ENCODE measurements at places on chromosomes 13 and 19.
A peak's percentile ranks its signal among the peaks of the same experiment; 100 is the strongest.

- no peak for DNase-seq
These were observed 201.9 kb downstream of the KCTD12 start for GRCh38 chr13:76684336-76684735.

DNA sequence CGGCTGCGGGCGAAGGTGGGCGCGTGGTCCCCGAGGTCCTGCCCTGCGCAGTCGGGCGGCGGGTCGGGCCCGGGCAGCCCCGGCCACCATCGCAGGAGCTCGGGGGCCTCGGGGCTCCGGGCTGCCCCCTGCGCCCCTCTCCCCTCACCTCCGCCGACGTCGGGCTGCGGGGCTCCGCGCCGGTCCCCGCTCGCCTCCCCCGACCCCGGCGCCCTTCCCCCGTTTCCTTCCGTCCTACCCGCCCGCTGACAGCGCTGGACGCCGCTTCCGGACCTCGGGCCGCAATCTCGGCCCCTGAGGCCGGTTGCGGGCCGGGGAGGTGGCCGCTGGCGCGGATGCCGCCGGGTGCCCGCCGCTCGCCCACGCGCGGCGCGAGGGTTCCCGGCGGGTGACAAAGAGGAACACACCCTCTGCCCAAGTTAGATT is 720 bp downstream of the FARP1 start:
- no peak for DNase-seq

- DNase-seq: no peak
These were observed 804.7 kb upstream of the SLITRK1 start for GRCh38 chr13:84686973-84687372.

DNA sequence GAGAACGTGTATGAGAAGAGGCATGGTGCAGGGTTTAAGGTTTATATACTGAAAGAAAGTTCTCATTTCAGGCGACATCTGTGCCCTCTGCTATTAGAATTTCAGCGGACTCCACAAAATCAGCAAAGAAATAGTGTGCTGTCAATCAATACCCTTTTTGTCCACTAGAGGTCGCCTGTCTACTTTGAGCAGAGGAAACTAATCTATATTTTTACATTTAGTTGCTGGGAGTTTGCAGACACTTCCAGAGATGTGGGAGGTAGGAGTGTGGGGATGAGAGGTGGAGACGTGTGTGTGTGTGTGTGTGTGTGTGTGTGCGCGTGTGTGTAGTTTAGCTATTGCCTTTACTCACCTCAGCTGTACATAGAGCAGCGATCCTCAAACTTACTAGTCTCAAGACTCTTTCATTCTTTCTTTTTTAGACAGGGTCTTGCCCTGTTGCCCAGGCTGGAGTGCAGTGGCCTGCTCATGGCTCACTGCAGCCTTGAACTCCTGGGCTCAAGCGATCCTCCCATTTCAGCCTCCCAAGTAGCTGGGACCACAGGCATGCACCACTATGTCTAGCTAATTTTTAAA is 9.7 kb downstream of the INAFM1 start:
- DNase-seq: peak; percentile 57

DNA sequence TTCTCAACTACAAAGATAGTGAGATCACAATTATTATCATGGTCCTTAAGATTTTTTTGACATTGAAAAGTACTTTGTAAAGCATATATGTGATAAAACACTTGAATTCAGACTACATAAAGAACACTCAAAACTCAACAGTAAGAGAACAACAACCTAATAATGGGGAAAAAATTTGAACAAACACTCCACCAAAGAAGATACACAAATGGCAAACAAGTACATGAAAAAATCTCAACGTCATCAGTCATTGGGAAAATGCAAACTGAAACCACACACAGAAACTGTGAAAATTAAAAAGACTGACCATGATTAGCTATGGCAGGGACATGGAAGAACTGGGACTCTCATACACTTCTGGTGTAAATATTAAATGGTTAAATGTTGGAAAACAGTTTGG is 70.9 kb downstream of the SPRYD7 start:
- DNase-seq: no peak

- peak; percentile 57 for DNase-seq
These were observed 27.1 kb downstream of the MEGF8 start for GRCh38 chr19:42352301-42353259.

GRCh38 chr13:47190696-47191305 is 293.9 kb upstream of the HTR2A start:
- DNase-seq: no peak

DNA sequence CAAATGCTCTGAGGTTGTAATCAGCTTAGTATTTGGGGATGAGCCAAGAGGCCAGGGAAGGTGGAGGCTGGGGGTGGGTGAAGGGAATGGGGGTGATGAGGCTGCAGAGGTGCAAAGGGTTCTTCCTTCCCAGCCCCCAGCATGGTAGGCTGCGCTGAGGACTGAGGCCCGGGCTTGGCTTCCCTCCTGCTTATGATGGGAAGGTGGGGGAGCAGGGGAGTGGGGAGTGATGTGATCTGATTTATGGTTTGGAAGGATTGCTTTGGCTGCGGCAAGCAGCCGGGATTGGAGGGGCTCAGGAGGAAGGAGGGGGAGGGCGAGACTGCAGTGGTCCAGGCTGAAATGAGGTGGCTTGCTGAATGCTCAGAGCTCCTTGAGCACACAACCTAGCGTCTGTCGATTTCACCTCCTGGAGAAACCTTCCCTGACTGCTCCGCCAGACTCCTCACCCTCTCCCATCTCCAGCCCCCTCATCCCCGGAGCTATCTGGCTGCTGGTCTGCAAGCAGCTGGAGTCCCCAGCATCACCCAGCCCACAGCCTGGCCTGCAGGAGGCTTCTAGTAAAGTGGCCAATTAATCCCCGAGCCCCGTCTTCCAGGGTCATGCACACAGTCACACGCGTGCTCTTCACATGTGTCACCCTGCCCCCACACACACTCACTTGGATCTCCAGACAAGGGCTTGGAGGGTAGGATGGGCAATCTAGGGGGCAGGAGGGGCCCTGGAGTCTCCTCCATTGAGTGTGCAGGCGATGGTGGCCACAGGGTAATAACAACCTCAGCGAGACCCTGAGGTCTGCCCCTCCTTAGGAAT is 757 bp upstream of the CLEC11A start:
- DNase-seq: no peak

GRCh38 chr13:40210865-40211585 is 455.4 kb downstream of the FOXO1 start:
- no peak for DNase-seq

- no peak for DNase-seq
These were observed 153.9 kb downstream of the DACH1 start for GRCh38 chr13:71712988-71713653.

- DNase-seq: no peak
These were observed 74.6 kb downstream of the SHISA2 start for GRCh38 chr13:25977216-25977615.

- DNase-seq: no peak
These were observed 5.9 kb upstream of the ARL11 start for GRCh38 chr13:49622174-49622946.

DNA sequence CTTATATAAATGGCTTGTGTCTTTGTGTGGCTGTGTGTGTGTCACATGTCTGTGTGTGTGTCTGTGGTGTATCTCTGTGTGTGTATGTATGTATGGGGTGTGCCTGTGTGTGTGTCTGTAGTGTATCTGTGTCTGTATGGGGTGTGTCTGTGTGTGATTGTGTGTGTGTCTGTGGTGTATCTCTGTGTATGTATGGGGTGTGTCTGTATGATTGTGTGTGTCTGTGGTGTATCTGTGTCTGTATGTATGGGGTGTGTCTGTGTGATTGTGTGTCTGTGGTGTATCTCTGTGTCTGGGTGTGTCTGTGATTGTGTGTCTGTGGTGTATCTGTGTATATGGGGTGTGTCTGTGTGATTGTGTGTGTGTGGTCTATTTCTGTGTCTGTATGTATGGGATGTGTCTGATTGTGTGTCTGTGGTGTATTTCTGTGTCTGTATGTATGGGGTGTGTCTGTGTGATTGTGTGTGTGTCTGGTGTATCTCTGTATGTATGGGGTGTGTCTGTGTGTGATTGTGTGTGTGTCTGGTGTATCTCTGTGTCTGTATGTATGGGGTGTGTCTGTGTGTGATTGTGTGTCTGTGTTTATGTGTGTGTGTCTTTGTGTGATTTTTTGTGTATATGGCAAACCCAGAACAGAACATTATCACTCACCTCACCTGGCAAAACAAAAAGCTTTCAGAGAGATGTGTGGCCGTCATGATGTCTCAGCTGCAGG is 56.1 kb upstream of the MCF2L start:
- DNase-seq: no peak

DNA sequence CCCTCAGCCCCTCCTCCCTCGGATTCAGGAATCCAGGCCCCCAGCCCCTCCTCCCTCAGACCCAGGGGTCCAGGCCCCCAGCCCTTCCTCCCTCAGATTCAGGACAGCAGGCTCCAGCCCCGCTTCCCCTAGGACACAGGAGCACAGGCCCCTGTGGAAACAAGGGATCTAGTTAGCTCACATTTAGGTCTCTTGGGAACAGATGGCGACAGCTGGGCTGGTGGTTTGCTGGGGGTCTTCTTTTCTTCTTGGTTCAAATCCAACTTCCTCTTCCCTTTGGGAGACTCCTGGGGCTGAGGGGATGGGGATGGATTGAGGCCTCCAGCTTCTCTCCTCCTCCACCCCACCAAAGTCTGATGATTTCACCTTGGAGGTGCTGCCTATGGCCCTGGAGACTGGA is 19.6 kb downstream of the ZNF575 start:
- DNase-seq: no peak

DNA sequence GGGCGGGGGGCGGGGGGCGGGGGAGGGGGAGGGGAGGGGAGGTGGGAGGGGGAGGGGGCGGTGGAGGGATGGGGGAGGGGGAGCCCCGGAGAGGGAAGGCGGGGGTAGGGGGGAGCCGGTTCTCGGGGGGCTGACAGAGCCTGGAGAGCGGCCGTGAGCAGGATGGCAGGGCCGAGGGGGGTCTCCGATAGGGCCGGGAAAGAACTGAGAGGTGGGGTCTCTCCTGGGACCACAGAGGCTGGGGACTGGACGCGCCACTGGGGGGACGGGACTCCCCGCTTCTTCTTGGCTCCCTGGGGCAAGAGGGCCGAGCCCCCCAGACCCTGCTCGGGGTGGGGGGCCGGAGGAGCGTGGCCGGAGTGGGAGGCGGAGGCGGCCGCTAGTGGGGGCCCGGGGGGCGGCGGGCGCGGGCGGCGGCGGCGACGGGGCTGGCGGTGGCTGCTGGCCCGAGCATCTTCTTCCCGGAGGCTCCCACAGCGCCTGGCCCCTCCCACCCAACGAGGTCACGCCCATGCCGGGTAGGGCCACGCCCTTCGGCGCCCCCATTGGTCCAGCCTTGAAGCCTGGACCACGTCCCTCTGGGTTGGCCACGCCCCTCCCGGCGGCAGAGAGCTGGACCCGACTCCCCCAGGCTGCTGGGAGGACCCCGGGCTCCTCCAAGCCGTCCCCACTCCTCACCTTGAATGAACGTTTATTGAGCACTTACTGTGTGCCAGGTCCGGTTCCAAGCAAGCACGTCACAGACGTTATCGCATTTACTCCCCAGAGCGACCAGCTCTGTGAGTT is at the start of gene NOVA2:
TSS of gene NOVA2 (minus strand) at position 313 of the 786 bp plus-strand sequence. CDS start 514 bp downstream, outside the sequence.
- DNase-seq: peak; percentile 74

DNA sequence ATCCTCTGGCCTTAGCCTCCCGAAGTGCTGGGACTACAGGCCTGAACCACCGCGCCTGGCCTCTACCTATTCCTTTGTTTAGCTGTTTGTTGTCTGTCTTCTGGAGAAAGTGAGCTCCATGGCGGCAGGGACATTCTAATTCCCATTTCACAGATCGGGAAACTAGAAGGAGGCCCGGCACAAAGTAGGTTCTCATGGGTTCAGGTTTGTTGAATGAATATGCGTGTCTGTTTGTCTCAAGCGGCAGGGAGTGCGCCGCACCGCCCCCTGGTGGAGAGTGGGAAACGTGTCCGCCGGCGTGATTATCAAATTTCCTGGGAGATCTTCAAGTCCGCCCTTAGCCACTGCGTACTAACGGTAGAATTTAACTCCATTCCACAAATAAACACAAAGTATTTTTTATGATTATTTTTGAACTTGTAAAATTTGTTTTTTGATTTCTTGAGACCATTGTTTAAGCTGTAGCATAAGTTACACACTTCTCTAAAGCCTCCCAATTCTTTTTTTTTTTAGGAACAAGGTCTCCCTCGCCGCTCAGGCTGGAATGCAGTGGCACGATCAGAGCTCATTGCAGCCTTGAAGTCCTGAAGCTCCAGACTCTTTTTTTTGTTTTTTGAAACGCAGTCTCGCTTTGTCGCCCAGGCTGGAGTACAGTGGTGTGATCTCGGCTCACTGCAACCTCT is 8.9 kb upstream of the CCDC9 start:
- DNase-seq: peak; percentile 66

DNA sequence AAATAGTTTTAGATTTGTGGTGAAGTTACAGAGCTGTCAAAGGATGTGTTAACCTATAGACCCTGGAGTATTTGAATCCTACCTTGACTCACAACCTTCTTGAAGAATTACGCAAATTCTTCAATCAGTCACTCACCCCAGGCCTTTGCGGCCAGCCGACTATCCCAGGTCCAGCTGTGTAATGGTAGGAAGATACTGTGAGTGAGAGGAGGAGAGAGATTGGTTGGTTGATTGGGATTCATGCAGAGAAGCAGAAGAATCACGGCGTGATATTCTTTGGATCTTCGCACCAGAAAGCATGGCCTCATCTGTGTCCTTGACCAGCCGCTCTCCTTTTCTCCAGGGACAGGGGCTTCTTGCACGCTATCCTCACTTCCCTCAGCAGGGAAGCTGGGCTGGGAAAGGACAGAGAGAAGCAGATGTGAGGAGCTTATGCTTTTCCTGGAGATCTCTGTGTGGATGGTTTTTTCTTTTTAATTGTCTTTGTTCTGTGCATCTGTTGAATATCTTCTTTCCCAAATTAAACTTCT is 249.1 kb downstream of the GGACT start:
- no peak for DNase-seq

GRCh38 chr19:6215701-6216235 is 64.0 kb downstream of the MLLT1 start:
- no peak for DNase-seq

DNA sequence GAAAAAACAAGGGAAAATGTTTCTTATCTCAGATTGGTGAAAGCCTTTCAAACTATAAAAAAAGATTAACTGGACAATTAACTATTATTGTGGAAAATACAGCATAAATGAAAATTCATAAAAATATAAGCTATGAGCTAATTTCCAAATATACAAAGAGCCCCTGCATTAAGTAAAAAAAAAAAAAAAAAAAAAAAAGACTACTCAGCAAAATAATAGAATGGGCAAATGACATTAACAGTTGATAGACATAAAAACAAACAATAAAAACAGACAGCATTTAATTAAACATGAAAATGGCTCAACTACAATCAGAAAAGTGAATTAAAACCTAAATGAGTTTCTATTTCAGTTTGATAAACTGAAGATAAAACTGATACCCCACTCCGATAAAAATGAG is 77.5 kb downstream of the RBM26 start:
- no peak for DNase-seq
